ENCODE measurements at places on chromosomes 7 and 10.

DNA sequence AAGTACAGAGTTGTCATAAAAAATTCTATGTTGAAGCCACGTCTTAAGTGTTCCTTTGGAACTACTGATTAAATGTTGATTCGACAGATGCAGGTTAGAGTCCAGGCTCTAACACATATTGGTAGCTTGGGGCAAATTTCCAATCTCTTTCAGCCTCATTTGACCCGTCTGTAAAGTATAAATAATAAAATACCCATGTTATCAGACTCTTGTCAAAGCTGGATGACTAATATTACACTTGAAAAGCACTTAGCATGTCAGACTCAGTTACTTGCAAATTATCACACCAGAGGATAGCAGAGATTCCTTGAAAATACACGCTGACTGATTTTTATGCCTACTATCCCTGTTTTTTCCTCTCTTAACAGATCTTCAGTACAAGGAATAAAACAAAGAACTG, 18.1 kb upstream of the MACC1 start:
- H3K27me3 ChIP-seq: no peaks in the 10 kb centered on the region
- DNase-seq: no peak
- no peak overlapping the region for H3K4me3 ChIP-seq
- H3K36me3 ChIP-seq: no peaks in the 10 kb centered on the region
- H3K4me1 ChIP-seq: no peaks in the 10 kb centered on the region

- DNase-seq: no peak
- peaks cover 92% of the 10 kb centered on the region for H3K27me3 ChIP-seq
- H3K27ac ChIP-seq: no peak overlapping the region
These were observed 7.6 kb upstream of the HOXA13 start for GRCh38 chr7:27207348-27207985.

DNA sequence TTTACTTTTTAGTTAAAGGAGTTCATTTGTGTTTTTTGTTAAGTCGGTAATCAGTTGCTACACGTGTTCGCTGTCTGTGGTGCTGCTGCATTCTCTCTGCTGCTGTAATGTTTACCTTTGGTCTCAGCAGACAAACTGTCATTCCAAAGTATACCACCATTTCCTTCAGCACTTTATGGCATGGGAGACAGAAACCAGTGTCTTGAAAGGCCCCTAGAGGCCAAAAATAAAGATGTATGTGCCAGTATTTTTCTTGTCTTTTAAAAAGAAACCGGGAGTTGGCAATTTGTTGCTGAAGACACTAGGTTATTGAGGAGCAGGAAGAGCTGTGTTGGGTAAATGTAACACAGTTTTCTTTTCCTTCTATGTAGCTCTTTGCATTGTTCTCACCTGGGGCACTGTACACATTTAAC, 24.1 kb downstream of the ZNF92 start:
- H3K4me1 ChIP-seq: no peaks in the 10 kb centered on the region
- no peaks in the 10 kb centered on the region for H3K27me3 ChIP-seq
- DNase-seq: no peak
- peaks cover 74% of the 10 kb centered on the region for H3K36me3 ChIP-seq

DNA sequence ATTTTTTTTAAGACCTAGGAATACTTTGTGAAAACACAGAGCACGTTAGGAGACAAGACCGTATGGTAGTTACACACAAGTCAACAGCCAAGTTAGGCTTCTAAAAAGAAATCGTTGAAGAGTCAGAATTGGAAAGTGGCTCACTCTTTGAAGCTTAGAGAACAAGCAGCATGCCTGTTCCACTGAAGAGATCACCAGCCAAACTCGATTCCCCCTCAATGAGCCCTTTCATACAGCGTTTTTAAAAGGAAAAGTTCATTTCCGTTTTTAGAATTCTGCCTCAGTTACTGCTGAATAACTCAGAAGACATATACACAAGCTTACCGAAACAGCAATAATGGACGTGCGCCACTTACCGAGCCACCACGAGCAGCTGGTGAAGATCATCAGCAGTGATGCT, 41.0 kb downstream of the MCMBP start:
- no peak overlapping the region for H3K4me3 ChIP-seq
- no peak for DNase-seq
- H3K27ac ChIP-seq: no peak overlapping the region
- H3K36me3 ChIP-seq: peaks cover 100% of the 10 kb centered on the region
- H3K4me1 ChIP-seq: no peaks in the 10 kb centered on the region

GRCh38 chr10:124387078-124387874, 31.4 kb downstream of the OAT start:
- no peak for DNase-seq
- H3K4me1 ChIP-seq: peaks cover 6% of the 10 kb centered on the region
- no peak overlapping the region for H3K4me3 ChIP-seq

DNA sequence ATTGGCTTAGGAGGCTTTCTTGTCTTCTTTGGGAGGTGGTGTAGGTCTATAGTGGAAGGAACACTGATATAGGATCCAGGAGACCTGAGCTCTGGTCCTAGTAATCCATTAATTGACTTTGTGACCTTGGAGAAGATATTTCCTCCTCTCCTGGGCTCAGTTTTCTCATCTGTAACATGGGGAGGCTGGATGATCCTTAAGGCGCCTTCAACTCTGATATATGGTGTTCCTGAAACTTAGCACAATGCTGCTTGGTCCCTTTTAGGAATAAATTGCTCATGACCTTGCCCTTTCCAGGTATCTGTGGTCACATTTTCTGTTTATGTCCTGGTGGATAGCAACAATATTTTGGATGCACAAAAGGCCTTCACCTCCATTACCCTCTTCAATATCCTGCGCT, 25.3 kb downstream of the ABCC2 start:
- H3K27me3 ChIP-seq: no peaks in the 10 kb centered on the region
- DNase-seq: no peak
- no peaks in the 10 kb centered on the region for H3K4me1 ChIP-seq
- no peak overlapping the region for H3K4me3 ChIP-seq

DNA sequence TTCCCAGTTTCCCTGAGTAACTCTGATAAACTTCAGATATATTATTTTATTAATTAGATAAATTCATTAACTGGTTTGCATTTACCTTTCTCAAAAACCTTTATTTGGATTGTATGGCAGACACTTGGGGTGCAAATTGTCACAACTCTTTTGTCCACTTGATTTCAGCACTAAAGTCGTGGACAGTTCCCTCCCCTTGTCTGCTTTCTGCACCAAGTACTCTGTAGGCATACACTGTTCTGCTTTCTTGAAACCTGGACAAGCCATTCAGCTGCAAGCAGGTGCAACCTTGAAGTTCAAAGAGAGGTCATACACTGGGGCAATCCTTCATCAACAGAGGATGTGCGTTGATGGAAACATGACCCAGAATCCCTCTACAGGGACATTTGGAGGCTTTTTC, 162.9 kb downstream of the ARL5B start:
- H3K27me3 ChIP-seq: no peaks in the 10 kb centered on the region
- no peak overlapping the region for H3K4me3 ChIP-seq
- no peaks in the 10 kb centered on the region for H3K36me3 ChIP-seq
- peak; percentile 40 for DNase-seq
- H3K27ac ChIP-seq: no peak overlapping the region

GRCh38 chr10:50623663-50624412, at the start of gene SGMS1:
Gene SGMS1, minus strand, starts transcription at chr10:50623956. Its CDS starts 279,842 bp downstream, at chr10:50344114.
- H3K36me3 ChIP-seq: no peaks in the 10 kb centered on the region
- H3K4me3 ChIP-seq: peak within 1 kb of the TSS; percentile 67
- H3K27me3 ChIP-seq: no peaks in the 10 kb centered on the region
- peak; percentile 92 for DNase-seq
- H3K27ac ChIP-seq: peak within 1 kb of the TSS; percentile 96
- peaks cover 20% of the 10 kb centered on the region for H3K4me1 ChIP-seq

DNA sequence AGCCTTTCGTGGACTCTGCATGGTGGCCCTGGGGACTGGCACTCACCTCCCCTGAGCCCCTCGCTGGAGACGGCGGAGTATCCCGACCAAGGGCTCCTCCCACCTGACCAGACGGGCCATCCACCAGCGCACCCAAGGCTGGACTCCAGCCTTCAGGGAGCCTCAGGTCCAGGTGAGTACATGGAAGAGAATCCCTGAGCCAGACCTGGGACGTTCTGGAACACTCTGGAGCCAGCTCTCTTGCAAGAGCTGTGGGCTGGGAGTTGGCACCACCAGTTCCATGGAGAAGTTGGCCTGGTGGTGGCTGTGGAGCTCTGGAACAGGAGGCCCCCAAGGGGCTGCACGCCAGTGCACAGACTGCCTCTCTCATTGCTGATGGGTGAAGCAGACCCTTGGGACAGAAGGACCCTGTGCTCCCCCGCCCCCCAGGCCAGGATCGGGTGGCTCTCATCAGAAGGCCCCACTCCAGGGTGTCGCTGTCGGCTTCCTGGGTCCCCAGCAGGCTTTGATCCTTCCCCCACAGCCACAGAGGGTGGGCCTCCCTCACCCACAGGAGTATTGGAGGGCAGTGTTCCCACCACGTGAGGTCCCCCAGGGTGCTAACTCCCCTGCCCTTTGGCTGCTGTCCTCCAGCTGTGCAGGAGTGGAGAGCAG, 189.9 kb downstream of the EBF3 start:
- no peaks in the 10 kb centered on the region for H3K4me1 ChIP-seq
- no peak for DNase-seq
- no peak overlapping the region for H3K27ac ChIP-seq
- no peaks in the 10 kb centered on the region for H3K36me3 ChIP-seq

GRCh38 chr10:29723726-29724125, 89.0 kb upstream of the SVIL start:
- no peaks in the 10 kb centered on the region for H3K4me1 ChIP-seq
- no peaks in the 10 kb centered on the region for H3K27me3 ChIP-seq
- no peaks in the 10 kb centered on the region for H3K36me3 ChIP-seq
- no peak for DNase-seq
- no peak overlapping the region for H3K4me3 ChIP-seq

DNA sequence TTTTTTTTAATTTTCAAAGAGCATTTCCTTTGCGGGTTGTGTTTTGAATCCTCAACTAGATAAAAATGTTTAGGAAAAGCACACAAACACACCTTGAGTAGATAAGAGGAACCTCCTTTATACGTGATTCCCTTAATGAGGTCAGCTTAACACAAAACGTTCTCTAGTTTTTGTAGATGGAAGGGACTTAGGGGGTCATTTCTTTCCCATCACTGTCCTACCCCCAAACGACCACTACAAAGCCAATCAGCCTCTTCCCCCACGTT, 1.2 kb downstream of the SUV39H2 start:
- DNase-seq: no peak
- peaks cover 8% of the 10 kb centered on the region for H3K4me1 ChIP-seq
- no peaks in the 10 kb centered on the region for H3K36me3 ChIP-seq
- H3K4me3 ChIP-seq: peak overlapping the region; percentile 88
- no peaks in the 10 kb centered on the region for H3K27me3 ChIP-seq
- H3K27ac ChIP-seq: peak overlapping the region; percentile 94

- H3K36me3 ChIP-seq: no peaks in the 10 kb centered on the region
- no peak overlapping the region for H3K4me3 ChIP-seq
- no peak for DNase-seq
These were observed 68.9 kb upstream of the EXOC4 start for GRCh38 chr7:133183969-133184368.

GRCh38 chr7:140640727-140641523, at the start of gene DENND2A:
Gene DENND2A, minus strand, starts transcription at chr7:140640813. Its CDS starts 38,416 bp downstream, at chr7:140602397.
- H3K27ac ChIP-seq: no peak within 1 kb of the TSS
- DNase-seq: no peak
- peaks cover 6% of the 10 kb centered on the region for H3K27me3 ChIP-seq
- peak within 1 kb of the TSS; percentile 46 for H3K4me3 ChIP-seq
- H3K36me3 ChIP-seq: no peaks in the 10 kb centered on the region

DNA sequence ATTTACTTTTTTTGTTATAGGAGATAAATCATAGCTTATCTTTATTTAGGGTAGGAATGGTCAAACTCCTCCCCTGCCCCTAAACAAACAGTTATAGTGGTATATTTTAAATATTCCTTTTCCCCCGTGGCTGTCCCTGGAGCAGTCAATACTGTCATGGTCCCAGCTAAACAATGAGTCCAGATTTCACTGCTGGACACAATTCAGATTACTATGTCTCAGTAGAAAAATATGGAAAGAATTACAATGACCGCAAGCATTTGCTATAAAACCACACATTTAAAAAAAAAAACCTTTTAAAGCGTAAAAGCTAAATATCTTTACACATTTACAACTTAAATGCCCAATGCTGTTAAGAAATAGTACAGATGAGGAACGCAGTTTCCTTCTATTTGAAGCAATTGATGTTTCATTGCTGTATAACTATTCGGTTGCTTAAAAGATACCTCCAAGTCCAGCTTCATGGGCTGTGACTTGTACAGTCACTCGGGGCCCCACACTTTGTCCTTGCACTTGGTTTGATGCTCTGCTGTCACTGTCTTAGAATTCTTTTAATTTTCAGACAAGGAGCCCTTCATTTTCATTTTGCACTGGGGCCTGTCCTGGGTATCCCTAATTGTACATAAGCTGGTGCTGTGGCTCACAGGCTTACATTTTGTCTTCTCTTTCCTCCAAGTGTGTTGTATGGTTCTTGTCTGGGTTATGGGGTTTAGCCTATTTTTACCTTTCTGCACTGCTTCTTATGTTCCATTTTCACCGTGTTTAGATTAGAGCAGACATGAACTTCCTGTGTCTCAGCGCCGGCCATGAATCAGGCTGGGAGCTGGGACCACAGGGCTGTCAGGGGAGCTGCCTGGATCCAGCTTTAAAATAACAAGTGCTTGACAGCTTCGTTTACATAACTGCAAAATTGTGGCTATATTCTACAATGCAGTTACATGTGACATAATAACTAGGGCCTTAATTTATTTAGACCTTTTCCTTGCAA, 530.2 kb upstream of the FZD8 start:
- no peaks in the 10 kb centered on the region for H3K36me3 ChIP-seq
- no peak for DNase-seq
- H3K27me3 ChIP-seq: no peaks in the 10 kb centered on the region
- H3K4me1 ChIP-seq: no peaks in the 10 kb centered on the region
- no peak overlapping the region for H3K27ac ChIP-seq

GRCh38 chr7:24073651-24074420, 210.2 kb upstream of the NPY start:
- peak overlapping the region; percentile 62 for H3K27ac ChIP-seq
- H3K4me3 ChIP-seq: no peak overlapping the region
- peak; percentile 94 for DNase-seq
- no peaks in the 10 kb centered on the region for H3K27me3 ChIP-seq
- peaks cover 30% of the 10 kb centered on the region for H3K4me1 ChIP-seq
